ENCODE measurements at places on chromosomes 5 and 9.

GRCh38 chr5:35794684-35795375, 61.9 kb upstream of the IL7R start:
- no peak for DNase-seq

DNA sequence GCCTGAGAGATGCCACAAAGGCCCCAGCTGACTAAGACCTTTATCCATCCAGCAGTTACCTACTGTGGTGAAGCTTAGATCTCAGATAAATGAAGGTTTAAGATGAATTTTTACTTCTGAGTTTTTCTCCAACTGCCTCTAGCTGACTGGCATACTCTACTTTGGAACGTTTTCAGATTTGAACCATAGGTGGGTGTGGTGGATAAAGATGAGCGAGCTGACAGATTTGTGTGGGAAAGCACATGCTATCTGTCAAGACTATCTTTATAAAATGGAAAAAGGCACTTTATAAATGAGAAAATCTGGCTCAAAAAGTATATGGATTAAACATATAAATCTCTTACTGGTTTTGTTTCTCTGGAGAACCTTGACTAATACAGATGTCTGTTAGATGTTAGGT, 160.8 kb downstream of the MCTP1 start:
- no peak for DNase-seq

- DNase-seq, result no peak
These were observed 83.9 kb downstream of the KCTD16 start for GRCh38 chr5:144254552-144254951.

GRCh38 chr9:28136113-28136512, 562.8 kb upstream of the C9orf72 start:
- no peak for DNase-seq

Data from cardiac fibroblast (primary cell).